Stimulated activated CD4-positive, alpha-beta T cell treated with anti-CD3 and anti-CD28 coated beads, Interleukin-15, amount 100 ng/mL, for 24 hours (primary cell): ENCODE measurements at places on chromosomes 4 and X.

DNA sequence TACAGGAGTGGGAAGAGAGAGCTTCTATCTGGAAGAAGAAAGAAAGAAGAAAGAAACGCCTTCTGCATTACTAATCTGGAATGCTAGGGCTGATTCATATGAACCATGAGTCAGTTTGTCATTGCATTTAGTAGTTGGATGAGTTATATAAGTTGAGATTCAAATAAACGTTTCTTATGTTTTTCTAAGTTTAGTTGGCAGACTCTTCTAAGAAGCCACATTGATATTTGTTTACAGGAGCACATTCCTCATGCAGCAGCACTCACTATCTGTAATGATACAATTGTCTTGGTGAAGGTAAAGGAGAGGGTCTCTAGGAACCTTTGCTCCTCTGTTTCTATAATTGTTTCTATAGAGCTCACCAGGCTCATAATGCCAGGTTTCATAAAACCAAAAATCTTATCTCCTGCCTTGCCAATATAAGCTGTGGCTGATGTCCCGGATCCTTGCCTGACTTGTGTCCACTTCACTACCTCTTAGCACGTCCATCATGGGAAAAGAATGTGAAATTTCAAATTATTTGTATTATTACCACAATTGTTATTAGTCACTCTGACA is 39.5 kb downstream of the HOPX start:
- no peak for DNase-seq

- DNase-seq: no peak
Observed at GRCh38 chr4:188399834-188400233, 260.6 kb downstream of the TRIML1 start.

DNA sequence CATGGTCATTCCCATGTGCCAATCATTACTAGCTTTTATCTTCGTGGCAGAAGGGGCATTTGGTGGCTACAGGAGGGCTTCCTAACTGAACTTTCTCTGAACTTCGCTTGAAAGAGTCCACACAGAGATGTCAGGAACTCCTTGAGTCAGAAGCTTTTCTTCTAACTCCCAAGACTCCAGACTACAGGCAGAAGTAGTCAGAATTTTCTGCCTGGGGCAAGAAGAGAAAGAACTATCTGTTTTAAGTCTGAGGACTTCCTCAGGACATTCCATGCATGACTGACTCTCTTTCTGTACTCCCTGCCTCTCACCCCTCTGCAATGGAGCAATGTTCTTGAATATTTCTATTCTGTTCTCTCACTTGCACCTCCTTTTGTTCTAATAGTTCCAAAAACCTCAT is 170.5 kb upstream of the TBC1D9 start:
- DNase-seq: no peak

- DNase-seq: no peak
Observed at GRCh38 chrX:71941776-71942175, 31.1 kb downstream of the NHSL2 start.

GRCh38 chrX:32195611-32196010 is 1015.7 kb downstream of the DMD start:
- DNase-seq: no peak
